Activated CD8-positive, alpha-beta T cell treated with anti-CD3 and anti-CD28 coated beads for 36 hours (primary cell): ENCODE measurements at places on chromosomes 1 and 21.
A peak's percentile ranks its signal among the peaks of the same experiment; 100 is the strongest.

DNA sequence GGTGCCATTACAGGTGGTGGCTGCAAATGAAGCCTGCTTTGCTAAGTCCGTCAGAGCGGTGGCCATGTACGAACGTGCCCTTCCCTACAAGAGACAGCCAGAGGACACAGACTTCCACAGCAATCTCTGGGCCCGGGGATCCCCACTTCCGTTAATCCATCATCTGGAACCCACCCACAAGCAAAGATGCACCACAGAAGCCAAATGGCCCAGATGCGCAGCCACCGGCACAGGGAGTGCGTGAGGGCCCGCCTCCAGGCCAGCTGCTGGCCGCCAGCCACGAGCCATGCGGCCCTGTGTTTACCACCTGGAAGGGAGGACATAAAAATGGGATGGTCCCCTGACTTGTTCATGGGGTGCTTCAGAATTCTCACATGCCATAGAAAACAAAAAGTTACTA lies 22.1 kb downstream of the MRAP start:
- no peak for DNase-seq

DNA sequence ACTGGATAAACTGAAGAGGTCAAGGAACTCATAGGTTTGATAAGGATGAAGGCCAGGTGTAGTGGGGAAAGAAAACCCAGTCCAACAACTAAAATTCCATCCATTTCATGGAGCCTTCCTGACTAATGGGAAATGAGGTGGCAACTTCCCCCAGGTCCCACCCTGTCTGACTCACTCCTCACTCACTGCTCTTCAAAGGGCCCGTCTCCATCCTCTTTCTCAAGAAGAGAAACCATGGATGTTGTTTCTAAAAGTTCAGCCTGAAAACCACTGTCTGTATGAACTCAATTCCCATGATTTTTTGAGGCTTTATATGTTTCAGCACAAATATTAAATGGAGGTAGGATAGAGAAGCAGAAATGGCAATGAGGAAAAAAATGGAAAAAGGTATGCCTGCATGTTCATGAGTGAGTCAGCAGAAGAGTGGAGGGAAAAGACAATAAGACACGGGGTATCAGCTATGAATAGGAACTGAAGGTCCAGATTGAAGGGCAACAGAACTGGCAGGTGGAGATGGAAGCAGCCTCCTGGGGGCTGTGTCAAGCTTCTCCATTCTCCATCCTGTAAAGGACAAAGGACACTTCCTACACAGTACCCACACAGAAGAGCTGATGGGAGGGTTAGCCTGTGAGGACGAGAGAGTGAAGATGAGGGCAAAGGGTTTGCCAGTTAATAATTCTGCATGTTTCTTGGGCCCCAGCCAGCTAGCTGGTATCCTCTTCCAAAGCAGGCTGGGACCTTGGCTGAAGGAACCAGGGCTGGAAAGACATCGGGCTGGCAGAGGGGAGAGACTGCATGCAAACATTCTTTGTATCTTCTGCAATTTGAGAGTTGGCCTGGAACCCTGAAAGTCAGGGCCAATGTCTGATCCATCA lies 5.5 kb upstream of the ELOVL1 start:
- DNase-seq, result no peak

DNA sequence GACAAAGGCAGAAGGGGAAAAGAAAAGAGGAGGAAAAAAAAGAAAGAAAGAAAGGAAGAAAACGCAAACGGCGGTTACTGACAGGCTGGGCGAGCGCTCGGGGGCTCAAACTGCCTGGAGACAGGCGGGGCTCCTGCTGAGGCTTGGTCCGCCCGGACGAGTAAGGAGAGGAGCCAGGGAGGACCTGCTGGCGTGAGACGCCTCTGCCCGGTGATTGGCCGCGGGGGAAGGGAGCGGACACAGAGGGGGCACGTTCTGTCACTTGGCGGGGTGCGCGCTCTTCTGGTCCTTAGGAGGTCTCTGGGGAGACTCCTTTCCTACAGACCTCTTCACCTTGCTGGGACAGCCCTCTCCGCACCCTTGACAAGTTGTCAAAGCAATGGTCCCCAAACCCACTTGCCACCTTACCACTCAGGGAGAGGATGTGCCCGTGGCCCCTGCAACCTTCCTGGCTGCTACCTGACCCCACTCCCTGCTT lies 791 bp upstream of the PIK3R3 start:
- peak; percentile 57 for DNase-seq

GRCh38 chr1:24639881-24640280 lies 3.2 kb upstream of the SRRM1 start:
- no peak for DNase-seq

DNA sequence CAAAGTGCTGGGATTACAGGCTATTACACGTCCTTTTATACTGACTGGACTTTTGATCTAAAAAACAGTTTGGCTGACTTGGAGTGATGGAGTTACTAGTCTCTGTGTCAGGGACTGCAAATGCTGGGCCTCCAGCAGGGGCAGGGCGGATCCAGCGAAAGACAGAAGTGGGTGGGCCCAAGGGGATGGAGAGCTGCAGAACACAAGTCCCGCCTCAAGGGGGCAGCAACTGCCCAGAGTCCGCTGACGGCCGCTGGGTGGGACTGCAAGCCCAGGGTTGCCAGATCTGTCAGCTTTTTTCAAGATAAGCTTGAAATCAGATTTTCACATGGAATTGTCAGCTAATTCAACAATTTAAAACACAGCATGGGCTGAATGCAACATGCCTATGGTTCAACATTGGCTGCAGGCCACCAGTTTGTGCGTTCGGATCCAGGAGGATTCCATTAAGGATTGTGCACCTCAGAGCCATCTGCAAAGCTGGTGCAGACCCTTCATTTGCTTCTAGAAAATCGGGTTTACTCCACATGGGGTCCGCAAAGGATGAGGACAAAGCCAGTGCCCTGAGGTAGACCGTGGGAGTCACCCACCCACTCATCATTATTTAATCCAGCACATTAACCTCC lies 10.7 kb downstream of the STMN1 start:
- DNase-seq, result peak; percentile 93

DNA sequence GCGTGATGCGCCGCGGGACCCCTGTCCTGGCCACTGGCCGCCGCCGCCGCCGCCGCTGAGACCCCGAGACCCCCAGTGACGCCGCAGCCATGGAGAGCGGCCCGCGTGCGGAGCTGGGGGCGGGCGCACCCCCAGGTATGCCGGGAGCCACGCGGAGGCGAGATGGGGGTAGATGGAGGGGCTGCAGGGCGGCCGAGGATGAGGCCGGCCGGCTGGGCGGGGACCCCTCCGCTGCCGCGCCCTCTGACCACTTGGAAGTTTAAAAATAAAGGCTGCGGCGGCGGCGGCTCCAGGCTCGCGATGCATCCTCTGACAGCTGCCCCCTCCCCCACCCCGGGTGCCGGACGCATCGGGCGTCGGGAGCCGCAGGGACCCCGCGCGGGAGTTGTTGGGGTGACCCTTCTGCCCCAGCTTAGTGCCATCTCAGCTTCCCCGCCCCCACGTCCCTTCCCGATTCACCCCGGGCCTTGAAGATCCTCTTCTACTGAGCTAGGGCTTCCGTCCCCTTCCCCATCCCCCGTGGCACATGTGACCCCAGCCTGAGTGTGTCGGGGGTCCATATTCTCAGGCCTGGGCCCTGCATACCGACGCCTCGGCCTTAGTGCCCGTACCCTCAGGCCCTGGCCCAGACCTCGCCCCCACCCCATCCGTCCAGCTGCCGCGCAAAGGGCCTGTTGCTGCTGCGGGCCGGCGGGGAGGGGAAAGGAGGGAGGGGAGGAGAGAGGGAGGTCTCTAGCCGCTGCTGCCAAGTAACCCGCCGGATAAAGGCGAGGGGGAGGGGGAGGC lies 562 bp downstream of the MAP7D1 start:
- DNase-seq, result peak; percentile 80

DNA sequence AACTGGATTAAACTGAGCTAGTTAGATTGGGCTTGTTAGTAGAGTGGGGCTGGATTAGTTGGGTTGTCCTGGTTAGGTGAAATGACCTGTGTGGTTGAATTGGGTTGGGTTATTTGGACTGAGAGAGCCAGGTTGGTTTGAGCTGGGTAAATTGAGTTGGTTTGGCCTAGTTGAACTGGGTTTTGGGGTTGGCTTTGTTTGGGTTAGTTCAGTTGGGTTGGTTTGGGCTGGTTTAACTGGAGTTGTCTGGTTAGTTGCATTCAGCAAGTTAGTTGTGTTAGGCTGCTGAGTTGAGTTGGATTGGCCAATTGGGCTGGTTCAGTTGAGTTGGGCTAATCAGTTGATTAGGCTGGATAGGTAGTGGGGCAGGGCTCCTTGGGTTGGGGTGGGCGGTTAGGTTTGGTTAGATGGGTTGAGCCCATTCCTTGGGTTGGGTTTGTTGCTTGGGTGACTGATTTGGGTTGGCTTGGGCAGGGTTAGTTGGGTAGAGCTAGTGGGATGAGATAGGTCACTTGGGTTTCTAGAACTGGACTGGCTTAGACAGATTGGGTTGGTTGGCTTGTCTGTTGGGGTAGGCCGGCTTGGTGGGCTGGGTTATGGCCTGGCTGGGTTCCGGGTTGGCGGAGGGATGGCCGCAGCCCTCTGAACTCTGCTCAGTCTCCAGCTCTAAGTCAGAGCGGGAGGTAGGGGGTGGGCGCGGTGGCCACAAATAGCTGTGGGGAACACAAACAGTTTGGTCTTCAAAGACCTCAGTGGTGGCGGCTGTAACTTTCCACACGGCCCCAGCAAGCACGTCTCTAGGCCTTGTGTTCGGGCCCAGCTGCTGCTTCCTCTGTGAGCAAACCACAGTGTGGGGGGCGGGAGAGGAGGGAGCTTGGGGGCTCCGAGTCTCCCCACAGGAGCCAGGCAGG lies 67.2 kb upstream of the RUNX3 start:
- peak; percentile 99 for DNase-seq

DNA sequence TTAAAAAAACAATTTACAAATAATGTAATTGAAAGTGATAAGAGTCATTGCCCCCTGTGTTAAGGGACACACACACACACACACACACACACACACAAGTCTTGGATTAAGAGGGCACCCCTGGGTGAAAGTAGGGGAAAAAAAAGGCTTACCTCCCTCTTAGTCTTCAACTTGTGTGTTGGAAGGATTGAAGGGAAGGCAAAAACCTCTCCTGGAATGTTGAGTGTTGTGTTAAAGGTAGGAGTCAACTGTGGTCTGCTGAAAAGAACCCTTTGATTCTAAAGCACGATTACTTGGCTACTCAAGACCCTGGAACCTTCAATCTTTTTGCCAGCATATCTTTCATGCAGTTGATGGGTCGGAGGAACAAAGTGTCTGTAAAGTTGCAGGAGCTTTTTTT lies 6.4 kb downstream of the PBX1 start:
- no peak for DNase-seq

GRCh38 chr21:37267269-37268185 lies at the start of gene VPS26C:
VPS26C (minus strand) TSS chr21:37267334; CDS start chr21:37267294, 40 bp downstream.
- DNase-seq, result peak; percentile 99

- peak; percentile 43 for DNase-seq
Observed at GRCh38 chr1:8875216-8875861, 3.1 kb downstream of the ENO1 start.

DNA sequence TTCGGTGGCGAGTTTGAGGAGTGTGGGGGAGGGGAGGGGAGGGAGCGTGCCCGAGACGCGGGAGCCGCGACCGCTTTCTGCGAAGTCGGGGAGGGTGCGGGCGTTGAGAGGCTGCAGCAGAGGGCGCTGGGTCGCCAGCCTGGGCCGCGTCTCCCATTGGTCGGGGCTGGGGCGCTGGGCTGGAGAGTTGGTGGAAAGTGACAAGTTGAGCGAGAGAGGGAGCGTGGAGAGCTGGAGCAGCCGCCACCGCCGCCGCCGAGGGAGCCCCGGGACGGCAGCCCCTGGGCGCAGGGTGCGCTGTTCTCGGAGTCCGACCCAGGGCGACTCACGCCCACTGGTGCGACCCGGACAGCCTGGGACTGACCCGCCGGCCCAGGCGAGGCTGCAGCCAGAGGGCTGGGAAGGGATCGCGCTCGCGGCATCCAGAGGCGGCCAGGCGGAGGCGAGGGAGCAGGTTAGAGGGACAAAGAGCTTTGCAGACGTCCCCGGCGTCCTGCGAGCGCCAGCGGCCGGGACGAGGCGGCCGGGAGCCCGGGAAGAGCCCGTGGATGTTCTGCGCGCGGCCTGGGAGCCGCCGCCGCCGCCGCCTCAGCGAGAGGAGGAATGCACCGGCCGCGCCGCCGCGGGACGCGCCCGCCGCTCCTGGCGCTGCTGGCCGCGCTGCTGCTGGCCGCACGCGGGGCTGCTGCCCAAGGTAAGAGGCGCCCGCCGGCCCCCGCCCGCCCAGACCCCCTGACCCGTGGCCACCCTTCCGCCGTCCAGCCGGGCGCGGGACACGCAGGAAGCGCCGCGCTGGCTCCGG lies at the start of gene ROR1:
Gene ROR1 (plus strand): TSS at position 203 of the 802 bp plus-strand sequence.
- DNase-seq, result peak; percentile 69

DNA sequence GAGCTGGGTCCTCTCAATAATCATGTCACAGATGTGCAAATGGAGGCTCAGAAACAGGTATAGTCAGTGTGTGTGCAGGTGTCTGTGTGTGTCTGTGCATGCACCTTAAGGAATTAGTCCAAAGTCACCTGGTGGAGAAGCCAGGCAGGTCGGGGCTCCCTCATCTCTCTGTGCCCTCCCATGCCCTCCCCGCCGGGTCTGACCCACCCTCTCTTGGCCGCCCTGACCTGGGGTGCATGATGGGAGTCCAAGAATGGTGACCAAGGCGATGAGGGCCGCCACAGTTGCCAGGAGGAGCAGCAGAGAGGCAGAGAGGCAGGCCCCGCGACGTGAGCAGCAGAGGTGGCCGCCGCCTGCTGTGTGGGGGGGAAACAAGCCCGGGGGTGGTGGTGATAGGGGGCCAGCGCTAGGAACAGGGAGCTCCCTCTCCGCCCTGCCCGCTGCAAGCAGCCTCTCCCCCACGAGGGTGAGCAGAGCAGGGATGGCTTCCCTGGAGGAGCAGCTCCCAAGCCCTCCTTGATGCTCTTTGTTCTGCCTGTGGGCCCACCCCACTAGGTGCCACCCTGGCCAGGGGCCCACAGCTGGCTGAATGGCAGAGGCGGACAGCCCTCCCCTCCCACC lies 3.9 kb downstream of the LDLRAD1 start:
- DNase-seq, result no peak

- DNase-seq, result no peak
Observed at GRCh38 chr1:209629621-209630382, 22.4 kb downstream of the LAMB3 start.

GRCh38 chr21:26836528-26836927 lies 8.7 kb downstream of the ADAMTS1 start:
- DNase-seq, result no peak

DNA sequence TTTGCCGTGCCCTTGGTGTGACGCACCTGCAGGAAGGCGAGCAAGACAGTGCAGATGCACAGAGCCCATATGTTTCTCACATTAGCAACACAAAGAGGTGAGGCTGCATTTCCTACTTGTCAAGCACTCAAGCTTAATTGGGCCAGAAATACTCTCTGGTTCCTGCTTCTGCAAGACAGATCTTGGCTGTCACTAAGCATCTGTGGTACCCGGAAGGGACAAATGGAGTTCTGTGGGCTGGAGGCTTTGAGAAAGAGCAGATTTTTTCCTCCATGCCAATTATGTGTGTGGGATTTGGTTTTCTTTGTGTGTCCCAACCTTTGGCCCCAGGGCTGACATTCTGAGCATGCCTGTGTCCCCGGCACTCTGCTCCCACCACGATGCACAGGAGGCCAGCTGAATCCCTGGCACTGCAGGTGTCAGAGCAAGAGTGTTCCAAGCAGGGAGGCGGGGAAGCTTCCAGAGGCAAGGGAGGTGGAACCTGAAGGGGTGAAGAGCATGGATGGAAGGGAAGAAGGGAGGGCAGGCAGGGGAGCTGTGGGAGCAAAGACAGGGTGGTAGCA lies 52.0 kb upstream of the STUM start:
- DNase-seq, result no peak
